ENCODE measurements at places on chromosomes 7 and 10.

- DNase-seq: no peak
Measured at GRCh38 chr7:112668561-112668960, 121.6 kb downstream of the TMEM168 start.

DNA sequence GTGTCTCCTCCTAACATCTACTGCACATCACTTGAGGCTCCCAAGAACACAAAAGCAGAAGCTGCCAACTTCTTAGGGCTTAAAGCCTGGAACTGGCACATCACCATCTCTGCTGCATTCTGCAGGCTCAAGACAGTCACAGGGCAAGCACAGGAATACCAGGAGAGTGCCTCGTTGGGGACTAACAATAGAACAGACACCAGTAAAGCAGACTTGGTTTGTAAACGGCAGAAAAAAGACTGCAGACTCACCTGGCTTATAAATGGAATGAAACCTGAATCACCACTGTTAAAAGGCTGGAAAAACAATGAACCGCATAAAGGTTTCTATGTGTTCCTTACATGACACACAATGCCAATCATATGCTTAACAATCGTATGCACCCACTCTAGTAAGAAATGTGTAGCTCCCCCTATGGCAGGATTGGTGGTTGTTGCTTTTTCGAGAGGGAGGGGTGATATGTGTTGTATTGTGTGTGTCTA, 12.8 kb downstream of the RHEB start:
- no peak for DNase-seq

DNA sequence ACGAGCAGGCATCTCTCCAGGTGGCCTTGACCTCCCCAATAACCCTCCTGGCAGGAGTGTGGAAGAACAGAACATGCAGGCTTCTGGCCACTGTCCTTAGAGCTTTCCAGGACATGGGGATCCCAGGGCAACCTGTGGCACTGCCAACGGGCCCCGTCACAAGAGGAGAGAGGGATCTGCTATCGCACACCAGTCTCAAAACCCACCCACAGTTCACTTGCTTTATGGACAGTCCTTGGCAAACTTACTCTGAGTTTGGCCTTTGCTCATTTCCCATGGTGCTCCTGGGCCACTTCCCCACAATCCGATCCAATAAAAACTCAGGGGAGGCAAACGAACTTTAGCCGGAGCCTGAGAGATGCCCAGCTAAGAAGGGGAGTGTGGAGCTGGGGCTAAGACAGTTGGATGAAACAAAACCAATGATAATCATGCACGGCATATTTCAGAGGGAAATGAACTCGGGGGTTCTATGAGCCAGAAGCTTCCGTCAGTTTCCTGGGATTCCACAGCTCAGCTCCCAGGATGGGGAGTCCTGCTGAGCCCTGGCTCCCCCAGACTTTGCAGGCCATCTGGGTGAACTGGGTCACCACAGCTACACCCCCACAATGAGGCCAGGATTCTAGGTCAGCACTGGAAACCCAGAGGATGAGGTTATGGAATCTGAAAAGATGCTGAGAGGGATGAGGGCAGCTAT, 158.4 kb downstream of the NEURL1 start:
- no peak for DNase-seq

- no peak for DNase-seq
Measured at GRCh38 chr10:14688606-14689005, 86.1 kb downstream of the FAM107B start.

GRCh38 chr7:139118234-139118804, 8.8 kb upstream of the ZC3HAV1 start:
- DNase-seq: no peak

- DNase-seq: no peak
Measured at GRCh38 chr7:90749774-90750173, 153.7 kb downstream of the CDK14 start.

DNA sequence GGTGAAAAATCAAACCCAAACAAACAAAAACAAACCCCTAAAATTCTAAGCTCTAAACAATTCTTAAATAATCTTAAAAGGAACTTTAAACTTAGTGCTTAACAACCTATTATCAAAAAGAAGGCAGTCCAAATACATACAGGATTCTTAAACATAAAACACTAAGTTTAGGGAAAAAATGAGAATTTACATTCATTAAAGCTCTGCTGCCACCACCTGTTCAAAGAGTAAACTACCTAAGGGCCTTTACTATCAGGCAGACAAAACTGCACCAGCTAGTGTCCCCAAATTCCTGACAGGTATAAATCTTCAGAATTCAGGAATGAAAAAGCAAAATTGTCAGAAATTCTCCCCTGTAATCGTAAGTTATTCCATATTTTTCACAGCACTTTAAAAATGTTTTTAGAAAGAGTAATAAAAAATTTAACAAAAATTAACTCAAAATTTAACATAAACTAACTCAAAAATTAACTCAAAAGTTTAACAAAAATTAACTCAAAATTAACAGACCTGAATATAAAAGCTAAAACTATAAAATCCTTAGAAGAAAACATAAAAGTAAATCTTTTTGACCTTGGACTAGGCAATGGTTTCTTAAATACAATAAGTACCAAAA, 55.1 kb downstream of the PDZD8 start:
- no peak for DNase-seq

DNA sequence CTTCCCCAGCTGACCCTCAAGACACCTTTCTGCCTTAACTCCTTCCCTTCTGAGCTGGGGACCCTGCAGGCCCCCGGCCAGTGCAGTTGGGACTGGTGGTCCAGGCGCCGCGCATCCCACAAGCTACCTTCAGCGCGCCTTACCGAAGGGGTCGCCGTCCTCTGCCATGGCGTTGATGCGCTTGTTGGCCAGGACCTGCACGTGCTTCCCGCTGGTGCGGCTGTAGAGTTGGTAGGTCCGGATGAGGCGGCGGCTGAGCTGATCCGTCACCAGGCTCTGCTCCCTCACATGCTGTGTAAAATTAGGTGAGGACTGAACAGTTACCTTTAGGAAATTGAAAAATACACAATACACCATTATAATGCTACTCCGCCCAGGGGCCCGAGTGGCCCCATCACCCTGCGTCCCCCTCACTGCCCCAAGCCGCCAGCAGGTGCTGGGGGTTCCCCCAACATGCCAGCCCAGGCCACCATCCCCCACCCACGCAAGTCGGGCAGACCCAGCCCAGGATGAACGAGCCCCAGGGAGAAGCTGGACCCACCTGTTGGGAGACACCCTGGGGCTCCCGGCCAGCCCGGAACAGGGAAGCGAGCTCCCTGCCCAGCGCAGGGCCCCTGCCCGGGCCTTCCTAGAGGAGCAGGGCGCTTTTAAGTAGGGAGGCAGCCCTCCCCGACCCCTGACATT, 1.2 kb downstream of the FGF8 start:
- no peak for DNase-seq

- no peak for DNase-seq
Measured at GRCh38 chr10:48993627-48994026, 54.0 kb upstream of the LRRC18 start.

- DNase-seq: no peak
Measured at GRCh38 chr10:62885684-62886461, 69.7 kb upstream of the EGR2 start.

DNA sequence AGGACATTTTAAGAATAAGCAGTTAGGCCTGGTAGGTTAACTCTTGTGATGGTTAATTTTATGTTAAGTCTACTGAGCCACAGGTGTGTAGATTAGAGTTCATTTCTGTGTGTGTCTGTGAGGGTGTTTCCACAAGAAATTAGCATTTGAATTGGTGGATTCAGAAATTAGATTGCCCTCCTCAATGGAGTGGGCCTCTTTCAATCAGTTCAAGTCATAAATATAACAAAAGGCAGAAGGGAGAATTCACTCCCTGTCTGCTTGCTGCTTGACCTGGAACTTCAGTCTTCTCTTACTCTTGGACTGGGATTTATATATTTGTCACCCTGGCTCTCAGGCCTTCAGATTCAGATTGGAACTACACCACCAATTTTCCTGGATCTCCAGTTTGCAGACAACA, 55.3 kb upstream of the POM121L12 start:
- DNase-seq: no peak

GRCh38 chr7:99359465-99360154, 14.9 kb upstream of the ARPC1B start:
- no peak for DNase-seq

- no peak for DNase-seq
Measured at GRCh38 chr10:117239051-117239450, 1.9 kb upstream of the SLC18A2 start.

DNA sequence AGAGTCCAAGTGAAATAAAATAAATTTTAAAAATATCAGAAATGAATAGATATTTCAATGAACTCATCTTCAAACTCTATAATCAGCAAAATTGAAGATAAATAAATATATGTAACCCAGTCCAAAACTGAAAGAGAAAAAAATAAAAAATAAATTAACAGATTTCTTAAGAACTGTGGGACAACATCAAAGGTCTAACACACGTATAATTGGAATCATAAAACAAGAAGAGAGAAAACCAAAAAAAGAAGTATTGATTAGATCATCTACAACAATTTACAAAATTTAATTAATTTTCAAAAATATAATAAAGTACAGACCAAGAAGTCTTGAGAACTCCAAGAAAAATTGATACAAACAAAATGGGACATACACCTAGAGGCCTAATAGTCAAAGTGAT, 625.8 kb upstream of the SORCS1 start:
- DNase-seq: no peak

GRCh38 chr10:61279400-61279799, 173.8 kb downstream of the TMEM26 start:
- DNase-seq: no peak

DNA sequence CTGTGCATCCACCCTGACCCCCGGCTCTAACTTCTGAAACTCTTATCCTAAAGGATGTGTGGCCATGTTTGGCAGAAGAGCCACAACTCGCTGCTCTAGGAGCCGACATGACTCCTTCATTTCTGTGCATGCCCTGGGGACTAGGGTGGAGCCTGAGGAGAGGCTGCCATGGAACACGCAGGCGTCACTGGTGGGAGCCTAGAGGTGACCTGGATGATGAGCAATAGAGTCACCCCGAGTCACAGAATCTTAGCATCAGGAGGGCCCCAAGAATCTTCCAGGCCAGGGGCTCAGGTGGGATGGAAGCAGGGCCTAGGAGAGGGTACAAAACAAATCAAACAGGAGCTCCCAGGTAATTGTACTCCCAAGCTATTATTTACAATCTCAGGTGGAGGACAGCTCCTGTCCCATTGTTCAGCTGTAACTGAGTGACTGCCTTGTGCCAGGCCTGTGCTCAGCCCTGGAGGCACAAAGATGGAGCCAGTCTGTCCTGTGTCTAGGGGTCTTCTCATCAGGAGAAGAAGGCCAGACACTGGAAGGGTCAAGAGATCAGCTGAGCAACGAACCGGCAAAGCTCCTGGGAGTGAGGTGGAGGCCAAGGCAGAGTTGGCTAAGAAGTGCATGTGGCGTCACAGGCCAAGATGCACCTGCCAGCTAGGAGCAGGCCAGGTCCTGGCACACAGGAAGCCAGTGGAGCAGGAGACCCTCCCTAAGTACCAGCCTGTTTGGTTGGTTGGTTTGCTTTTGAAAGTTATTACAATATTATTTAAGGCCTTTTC, 5.8 kb upstream of the ZNF22 start:
- peak; percentile 41 for DNase-seq

GRCh38 chr10:10500937-10501336, 516.7 kb upstream of the CELF2 start:
- DNase-seq: no peak

GRCh38 chr10:87634311-87634710, 25.4 kb upstream of the PAPSS2 start:
- DNase-seq: no peak

- no peak for DNase-seq
Measured at GRCh38 chr7:18405726-18406125, 89.8 kb upstream of the HDAC9 start.

- no peak for DNase-seq
Measured at GRCh38 chr7:12674053-12674452, 13.4 kb upstream of the ARL4A start.

DNA sequence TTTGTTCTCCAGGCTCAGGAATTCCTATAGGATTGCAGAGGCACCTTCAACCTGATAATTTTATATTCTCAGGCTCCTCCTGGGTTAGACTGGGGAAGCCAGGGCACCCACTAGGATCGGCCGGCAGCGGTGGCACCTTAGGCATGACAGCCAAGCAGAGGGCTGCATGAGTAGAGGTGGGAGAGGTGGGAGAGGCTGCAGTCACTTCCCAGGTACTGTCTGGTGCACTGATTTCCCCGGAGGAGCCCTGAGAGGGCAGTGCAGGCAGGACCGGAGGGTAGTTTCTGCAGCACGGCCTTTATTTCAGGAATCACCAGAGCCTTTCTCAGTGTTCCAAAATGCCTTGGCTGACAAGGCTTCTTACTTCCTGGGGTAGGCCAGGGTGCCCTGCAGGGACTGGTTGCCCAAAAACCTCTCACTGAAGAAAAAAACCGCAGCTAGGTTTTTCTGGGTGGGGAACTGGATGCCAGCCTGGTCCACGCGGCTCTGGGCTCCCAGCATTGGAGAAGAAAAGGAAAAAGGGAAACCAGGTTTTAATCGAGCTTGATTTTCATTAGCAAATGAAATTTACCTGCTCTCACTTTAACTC, 3.6 kb upstream of the HOXA13 start:
- DNase-seq: no peak

GRCh38 chr7:149616898-149617297, 119.3 kb upstream of the ZNF746 start:
- DNase-seq: no peak

GRCh38 chr10:91690996-91691676, 58.3 kb upstream of the PPP1R3C start:
- no peak for DNase-seq

- DNase-seq: no peak
Measured at GRCh38 chr7:41142904-41143473, 559.9 kb downstream of the INHBA start.

DNA sequence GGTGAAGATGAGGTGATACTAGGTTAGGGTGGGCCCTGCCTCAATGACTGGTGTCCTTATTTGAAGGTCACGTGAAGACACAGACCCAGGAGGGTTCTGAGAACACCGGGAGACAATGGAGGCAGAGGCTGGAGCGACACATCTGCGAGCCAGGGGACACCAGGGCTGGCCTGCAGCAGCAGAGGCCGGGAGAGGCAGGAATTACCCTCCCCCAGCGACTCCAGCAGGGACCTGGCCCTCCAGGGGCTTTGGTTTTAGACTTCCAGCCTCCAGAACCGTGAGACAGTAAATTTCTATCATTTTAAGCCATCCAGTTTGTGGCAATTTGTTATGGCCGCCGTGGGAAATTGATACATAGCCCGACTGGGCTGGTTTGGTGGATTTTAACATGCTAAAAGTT, 152.2 kb downstream of the DNAJB6 start:
- DNase-seq: no peak

DNA sequence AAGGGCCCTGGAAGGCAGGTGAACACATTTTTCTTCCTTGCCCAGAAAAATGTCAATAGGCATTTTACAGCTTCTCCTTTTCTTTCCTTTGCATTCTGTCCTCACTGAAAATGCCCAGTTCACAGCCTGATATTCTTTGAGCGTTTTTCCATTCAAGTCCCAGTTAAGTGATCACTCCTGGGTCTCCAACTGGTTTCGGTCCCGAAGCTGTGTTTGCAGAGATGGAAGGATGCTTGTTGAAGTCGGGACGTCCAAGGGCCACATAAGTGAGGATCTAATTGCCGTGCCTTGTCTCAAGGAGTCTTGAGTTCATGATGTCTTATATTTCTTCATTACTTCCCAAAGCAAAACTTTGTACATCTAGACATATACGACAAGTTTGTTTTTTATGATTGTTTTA, 208.7 kb upstream of the PRKCQ start:
- no peak for DNase-seq
